ENCODE measurements at places on chromosomes 5 and 9.

GRCh38 chr5:111223101-111223786, 940 bp upstream of the CAMK4 start:
- DNase-seq: no peak

- DNase-seq: no peak
Measured at GRCh38 chr5:81241961-81242648, 9.0 kb downstream of the CKMT2 start.

DNA sequence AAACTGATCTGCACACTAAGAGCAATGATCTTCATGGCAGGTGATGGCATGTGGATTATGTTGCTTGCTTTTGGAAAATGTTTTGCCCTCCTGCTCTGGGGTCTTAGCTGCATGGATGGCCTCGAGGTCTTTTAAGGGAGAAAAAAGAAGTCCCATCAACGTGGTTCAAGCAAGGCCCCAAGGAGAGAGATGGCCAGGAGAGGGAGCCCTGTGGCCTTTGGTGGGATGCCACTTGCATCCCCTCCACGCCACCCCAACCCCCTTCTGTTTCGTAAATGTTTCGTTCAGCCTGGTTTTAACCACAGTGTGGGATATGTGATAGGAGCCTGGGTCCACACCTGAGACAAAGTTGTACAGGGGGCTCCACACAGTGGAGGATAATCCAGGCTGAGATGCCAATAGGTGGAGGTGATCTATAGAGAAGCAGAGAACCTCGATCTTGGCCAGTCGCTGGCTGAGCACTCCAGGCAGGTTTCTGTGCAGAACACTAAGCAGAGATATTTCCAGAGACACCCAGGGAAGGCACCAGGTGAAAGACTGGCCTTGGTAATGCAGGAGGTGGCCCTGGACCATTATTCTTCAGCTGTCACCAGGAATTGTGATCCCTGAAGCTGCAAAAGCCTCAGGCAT, 25.8 kb upstream of the FRRS1L start:
- DNase-seq: no peak

- DNase-seq: no peak
Measured at GRCh38 chr5:172426086-172426485, 28.2 kb downstream of the SH3PXD2B start.

GRCh38 chr9:111399772-111400563, 69.9 kb upstream of the OR2K2 start:
- DNase-seq: no peak

DNA sequence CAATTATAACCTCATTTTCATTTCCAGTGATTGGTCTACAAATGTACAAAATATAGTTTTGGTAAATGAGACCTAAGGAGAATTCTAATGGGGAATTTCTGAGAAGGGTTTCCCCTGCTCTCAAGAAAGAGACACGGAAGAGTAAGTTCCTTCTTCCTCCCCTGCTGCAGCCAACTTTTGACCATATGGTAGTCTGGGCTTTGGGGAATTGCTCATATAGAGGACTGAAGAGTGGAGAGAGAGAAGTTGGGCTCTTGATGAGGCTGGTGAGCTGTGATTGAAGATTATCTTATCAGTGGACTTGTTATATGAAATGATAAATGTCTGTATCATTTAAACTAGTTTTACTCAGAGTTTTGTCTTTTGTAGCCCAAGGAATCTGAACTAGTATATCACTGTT, 4.3 kb upstream of the LNPEP start:
- no peak for DNase-seq

- no peak for DNase-seq
Measured at GRCh38 chr9:126505697-126506346, 107.9 kb upstream of the LMX1B start.

DNA sequence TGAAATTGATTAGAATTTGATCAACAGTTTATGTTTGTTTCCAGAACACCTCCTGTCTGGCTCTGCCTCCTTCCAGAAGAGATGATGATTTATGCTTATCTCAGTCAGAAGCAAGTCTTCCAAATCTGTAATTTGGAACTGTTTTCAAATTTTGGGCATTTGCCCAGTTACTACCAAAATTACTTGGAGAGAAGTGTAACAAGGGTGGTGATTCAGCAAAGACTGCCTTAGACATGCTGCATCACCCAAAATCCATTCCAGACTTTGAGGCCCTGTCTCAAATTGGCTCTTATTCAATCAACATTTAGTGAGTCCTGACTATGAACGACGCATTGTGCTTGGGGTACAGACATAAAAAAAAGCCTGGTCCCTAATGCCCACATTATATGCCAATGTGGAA, 89.4 kb downstream of the SH3TC2 start:
- DNase-seq: no peak

DNA sequence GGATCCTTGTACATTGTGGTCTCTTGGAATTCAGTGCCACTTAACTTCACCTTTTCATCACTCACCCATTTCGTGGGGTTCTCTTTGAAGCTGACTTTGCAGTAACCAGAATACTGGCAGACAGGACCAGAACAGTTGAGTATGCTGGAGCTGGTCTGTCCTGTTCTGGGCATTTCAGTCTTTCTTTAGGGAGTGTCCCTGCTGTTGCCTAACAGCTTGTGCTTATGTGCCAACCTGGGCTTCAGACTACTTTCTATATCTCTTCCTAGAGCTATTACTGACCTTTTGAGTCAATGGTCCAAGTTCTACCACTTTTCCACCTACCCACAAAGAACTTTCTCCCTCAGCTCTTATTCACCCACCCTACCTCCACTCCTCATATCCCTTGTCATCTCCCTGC, 10.0 kb upstream of the INSL6 start:
- DNase-seq: no peak

DNA sequence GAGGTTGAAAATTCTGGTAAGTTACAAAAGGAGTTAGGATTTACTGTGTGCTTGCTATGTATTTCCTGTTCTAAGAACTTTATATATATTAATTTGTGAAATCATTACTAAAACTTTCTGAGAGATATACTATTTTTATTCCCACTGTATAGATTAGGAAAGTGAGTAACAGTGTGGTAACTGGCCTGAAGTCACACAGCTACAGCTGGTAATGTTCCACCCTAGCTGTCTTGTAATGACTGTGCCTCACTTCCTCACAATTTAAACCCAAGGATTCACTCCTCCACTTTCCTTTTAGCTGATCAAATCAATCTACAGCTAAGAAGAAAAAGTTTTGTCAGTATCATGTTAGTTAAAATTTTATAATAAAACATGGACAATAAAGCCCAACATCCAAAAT, 278.8 kb downstream of the GAS1 start:
- no peak for DNase-seq
